ENCODE measurements at places on chromosomes 4 and X.

DNA sequence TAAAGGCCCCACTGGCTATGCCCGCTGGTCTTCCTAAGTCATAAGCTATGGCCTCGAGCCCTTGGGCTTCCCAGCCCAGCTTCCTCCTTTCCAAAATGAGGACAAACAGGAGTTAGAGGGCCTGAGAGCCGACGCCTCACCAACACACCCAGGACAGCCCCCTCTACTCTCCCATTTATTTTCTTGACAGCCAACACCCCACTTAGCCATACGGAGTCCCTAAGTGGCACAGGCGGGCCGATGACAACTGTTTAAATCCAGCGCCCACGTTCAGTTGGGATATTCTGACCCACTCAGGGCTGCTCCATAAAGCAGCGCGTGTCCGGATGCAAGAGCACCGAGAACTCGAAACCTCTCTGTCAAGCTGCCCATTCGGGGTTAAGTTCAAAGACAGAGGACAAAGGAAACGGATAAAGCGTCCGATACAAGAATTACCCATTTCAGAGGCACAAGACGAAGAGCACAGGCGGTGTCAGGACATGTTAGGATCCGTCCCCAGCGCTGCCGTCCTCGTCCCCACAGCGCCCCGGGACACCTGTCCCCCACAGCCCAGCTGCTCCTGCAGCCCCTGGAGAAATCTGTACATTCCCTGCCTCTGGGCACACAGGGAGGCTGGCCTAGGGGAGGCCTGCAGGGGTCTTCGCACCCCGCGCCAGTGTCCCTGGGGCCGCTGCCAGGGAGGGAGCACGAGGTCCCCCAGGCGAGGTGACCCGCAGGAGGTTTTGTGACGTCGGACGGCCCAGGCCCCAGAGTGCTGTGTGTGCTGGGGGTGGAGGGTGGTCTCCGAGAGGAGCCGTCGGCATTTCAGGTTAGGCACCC lies 1.2 kb downstream of the PRKX start:
- no peak for DNase-seq

DNA sequence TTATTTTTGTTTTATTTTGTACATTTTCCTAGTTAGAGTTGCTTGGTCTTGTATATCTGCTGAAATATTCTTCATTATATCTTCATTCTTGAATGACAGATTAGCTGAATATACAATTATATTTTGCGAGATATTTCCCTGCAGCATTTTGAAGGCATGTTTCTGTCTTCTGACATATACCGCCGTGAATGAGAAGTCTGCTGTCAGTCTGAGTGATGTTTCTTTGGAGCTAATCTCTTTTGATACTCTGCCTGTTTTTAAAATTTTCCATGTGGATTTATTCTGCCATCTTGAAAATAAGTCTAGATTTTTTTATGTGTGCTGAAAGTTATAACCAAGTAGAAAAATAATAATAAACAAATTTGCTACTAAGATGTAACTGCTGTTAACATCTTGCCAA lies 148.5 kb downstream of the MAGEC1 start:
- DNase-seq = no peak

- DNase-seq = no peak
Measured at GRCh38 chr4:150720973-150721518, 139.1 kb downstream of the MAB21L2 start.

DNA sequence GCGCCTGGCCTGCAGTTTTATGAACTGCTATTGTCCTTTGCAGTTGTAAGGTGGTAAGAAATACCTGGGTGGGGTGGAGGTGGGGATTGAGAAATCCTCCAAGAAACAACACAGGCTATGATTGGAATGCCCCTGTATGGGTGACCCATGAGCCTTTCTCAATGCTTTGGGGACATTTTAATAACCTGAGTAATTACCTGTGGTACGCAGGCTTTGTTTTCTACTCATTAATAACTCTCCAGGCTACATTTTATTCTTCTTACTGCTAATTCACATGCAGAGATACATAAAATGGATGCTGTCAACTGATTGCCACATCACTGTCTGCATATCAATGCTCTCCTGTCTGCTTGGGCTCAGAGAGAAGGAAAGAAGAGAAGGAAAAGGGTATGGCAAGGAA lies 41.8 kb downstream of the PHEX start:
- no peak for DNase-seq

DNA sequence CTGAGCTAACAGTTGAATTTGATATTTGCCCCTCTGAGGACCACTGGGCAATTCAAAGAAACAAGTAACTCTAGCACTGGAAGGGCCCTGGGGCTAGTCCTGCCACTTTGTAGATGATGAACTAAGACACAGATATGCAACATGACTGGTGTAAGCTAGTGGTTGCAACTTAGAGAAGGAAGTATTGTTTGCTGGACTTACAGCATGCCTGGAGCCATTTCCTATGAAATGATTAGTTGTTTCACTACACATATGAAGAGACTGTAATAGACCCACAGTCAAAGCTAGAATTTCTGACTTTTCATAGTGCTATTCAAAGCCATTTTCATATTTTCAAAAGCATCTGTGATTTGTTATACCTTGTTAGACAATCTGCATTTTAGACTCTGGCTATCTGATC lies 96.2 kb downstream of the TSPAN7 start:
- DNase-seq = no peak

DNA sequence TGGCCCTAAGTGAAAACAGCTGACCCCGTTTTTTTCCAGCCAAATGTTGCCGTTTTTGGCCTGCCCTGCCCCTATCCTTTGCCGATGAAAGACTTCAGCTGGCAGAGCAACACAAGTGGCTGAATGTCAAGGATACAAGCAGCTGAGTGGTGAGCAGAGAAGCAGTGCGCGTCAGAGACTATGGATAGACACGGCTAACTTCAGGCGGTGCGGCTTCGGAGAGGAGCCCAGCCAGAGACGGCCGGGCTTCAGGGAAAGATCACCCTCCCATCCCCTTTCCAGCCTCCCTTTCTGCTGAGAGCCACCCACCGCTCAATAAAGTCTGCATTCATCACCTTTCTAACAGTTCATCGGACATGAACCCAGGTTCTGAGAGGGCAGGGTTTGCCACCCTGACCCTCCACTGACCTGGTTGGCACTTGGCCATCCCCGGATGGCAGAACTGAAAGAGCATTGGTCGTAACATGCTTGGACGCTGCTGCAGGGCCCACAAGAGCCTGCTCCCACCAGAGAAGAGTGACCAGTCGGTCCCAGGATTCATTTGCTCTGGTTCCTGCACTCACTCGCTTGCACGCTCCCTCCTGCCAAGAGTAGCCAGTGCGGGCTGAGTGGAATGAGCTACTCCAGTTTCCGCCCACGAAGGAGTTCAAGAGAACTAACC lies 125.8 kb downstream of the PPEF1 start:
- DNase-seq = no peak
